ENCODE measurements at places on chromosomes 4 and X. TPM values are rescaled to one million over a fixed set of nuclear protein-coding genes. Genes with fewer than 3 reads are reported as not detected.

The SRPK3 gene
- polyA plus RNA-seq = not detected

The NUDT10 gene
- not detected for polyA plus RNA-seq

The PLA2G12A gene
- polyA plus RNA-seq = 16.2 TPM

DNA sequence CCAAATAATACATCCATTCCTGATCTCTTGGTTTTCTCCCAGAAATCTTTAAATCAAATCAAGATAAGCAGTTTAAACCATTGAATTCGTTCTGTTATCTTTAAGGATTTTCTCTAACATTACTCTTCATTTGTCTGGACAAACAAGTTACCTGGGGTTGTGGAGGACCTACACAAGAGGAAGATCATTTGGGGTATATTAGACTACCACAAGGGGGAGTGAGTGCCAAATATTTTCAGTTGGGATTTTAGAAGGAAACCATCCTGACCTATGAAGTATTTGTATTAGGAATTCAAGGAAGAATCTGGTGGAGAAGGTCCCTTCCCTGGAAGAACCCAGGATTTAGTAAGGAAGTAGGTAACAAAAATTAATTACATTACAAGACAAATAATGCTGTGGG is 12.0 kb upstream of the DCHS2 start:
- no peak for DNase-seq
- no peaks in the 10 kb centered on the region for H3K4me1 ChIP-seq
- no peak overlapping the region for H3K4me3 ChIP-seq
- peaks cover 11% of the 10 kb centered on the region for H3K27me3 ChIP-seq
- no peaks in the 10 kb centered on the region for H3K36me3 ChIP-seq

GRCh38 chr4:109662116-109662515 is 41.1 kb downstream of the CASP6 start:
- H3K36me3 ChIP-seq = peaks cover 28% of the 10 kb centered on the region
- no peak overlapping the region for H3K27ac ChIP-seq
- H3K4me1 ChIP-seq = no peaks in the 10 kb centered on the region
- H3K27me3 ChIP-seq = no peaks in the 10 kb centered on the region
- DNase-seq = no peak
- H3K4me3 ChIP-seq = no peak overlapping the region

GRCh38 chr4:3388471-3389232 is 53.1 kb upstream of the HGFAC start:
- DNase-seq = peak; percentile 90
- H3K4me3 ChIP-seq = peak overlapping the region; percentile 29
- no peaks in the 10 kb centered on the region for H3K27me3 ChIP-seq
- peak overlapping the region; percentile 96 for H3K27ac ChIP-seq
- peaks cover 66% of the 10 kb centered on the region for H3K4me1 ChIP-seq

DNA sequence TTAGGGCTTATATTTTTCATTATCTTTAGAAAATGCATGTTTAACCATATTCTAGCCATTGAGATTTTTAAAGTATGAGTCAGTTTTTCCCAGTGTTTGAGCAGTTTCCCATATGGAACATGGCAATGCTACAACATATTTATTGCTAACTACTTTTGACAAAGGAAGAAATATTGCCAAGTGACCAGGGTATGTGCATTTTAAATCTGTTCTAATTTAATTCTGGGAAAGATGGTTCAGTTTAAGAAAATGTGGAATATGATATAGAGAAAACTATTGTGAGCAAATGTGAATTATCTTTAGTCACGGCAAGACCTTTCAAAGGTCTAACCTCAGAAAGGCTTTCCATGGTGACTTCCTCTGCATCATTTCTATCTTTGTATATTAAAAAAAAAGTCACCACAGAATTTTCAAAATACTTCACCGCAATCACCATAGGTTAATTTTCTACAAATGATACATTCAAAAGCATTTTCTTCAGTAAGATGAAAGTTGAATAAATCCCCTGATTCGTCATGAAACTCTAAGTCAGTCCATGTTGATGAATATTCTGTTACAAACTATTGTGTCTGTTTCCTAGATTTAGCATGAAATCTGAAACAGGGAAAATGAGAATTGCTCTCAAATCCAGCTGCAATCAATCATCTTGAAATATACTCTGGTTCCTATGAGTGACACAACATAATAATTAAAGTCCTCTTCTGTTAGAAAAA is 2349.0 kb upstream of the TENM3 start:
- H3K36me3 ChIP-seq = no peaks in the 10 kb centered on the region
- H3K4me3 ChIP-seq = no peak overlapping the region
- H3K27ac ChIP-seq = no peak overlapping the region
- DNase-seq = no peak
- H3K27me3 ChIP-seq = no peaks in the 10 kb centered on the region
- no peaks in the 10 kb centered on the region for H3K4me1 ChIP-seq

DNA sequence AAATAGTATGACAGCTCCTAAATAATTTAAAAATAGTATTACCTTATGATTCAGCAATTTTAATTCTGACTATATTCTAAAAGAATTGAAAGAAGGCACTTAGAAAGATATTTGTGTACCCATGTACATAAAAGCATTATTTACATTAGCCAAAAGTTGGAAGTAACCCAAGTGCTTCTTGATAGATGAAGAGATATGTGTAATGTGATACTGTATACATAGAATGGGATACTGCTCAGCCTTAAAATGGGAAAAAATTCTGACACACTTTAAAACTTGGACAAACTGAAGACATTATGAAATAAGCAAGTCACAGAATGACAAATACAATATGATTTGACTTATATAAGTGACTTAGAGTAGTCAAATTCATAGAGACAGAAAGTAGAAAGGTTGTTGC is 112.2 kb downstream of the IDS start:
- no peaks in the 10 kb centered on the region for H3K4me1 ChIP-seq
- DNase-seq = no peak
- H3K4me3 ChIP-seq = no peak overlapping the region
- H3K27ac ChIP-seq = no peak overlapping the region

GRCh38 chr4:54872261-54872660 is 214.5 kb downstream of the KIT start:
- no peaks in the 10 kb centered on the region for H3K4me1 ChIP-seq
- no peaks in the 10 kb centered on the region for H3K36me3 ChIP-seq
- no peak overlapping the region for H3K27ac ChIP-seq
- no peak for DNase-seq
- no peak overlapping the region for H3K4me3 ChIP-seq

GRCh38 chrX:9285342-9285771 is 179.5 kb upstream of the TBL1X start:
- H3K4me1 ChIP-seq = peaks cover 49% of the 10 kb centered on the region
- peak overlapping the region; percentile 51 for H3K27ac ChIP-seq
- H3K27me3 ChIP-seq = peaks cover 3% of the 10 kb centered on the region
- H3K4me3 ChIP-seq = no peak overlapping the region
- peak; percentile 72 for DNase-seq

GRCh38 chrX:12901486-12901885 is 4.9 kb upstream of the TLR8 start:
- H3K4me1 ChIP-seq = peaks cover 70% of the 10 kb centered on the region
- H3K27me3 ChIP-seq = no peaks in the 10 kb centered on the region
- no peak overlapping the region for H3K4me3 ChIP-seq
- peak; percentile 40 for DNase-seq

GRCh38 chr4:159308566-159309340 is 205.9 kb downstream of the RAPGEF2 start:
- H3K4me3 ChIP-seq = no peak overlapping the region
- H3K36me3 ChIP-seq = peaks cover 25% of the 10 kb centered on the region
- H3K27me3 ChIP-seq = no peaks in the 10 kb centered on the region
- H3K4me1 ChIP-seq = no peaks in the 10 kb centered on the region
- no peak for DNase-seq
